Esophagus mucosa (tissue), 1 donor: ENCODE measurements at places on chromosomes 5 and 9. TPM values are rescaled to one million over a fixed set of nuclear protein-coding genes. Genes with fewer than 3 reads are reported as not detected.

DNA sequence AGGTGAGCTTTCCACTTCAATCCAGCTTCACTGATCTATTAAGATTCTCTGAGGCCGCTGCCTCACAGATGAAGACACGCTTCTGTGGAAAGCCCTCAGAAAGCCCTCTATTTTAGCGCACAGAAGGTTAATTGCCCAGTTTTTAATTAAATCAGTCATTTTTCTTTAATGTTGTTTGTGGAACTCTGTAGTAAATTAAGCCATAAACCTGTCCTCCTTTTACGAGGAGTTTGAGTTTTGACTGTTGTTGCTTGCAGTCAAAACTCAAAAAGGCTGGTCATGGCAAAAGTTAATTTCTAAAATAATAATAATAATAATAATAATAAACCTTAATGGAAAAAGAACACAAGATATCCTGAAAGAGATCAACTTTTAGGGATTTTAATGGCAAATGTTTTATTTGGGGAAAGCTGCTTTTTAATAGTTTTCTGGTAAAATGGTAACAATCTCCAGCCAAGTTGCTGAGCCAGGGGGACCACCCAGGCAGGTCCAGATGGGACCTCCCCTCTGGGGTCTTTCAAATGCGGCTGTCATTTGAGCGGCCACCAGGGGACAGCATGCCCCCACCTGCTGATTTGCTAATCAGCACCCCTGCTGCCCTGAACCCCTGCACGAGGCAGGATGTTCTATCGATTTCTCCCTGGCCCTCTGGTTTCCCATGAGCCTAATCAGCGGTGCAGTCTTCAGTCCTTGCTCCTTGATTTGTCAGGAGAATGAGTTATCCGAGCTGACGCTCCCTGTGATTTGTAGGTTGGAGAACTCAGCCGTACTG, 247.2 kb downstream of the FSTL4 start:
- ATAC-seq: no peak

The NDST1 gene
- total RNA-seq: 112 TPM

DNA sequence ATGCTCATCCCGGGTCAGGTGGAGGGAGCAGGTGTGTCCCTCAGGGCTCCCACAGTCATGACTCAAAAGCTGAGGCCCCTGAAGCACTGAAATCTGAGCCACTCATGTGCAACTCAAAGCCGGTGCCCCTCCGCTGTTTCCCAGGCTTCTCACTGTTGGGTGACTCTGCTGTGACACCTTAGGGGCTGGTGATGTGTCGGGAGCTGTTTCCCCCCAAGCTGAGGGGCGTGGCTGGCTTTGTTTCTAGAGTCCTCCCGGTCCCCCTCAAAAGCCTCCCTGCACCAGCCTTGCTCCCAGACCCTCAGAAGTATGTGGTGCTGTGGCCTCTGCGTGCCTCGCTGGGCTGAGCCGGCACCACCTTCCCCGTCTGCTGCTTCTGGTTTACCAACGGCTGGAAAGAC, 39.7 kb downstream of the PLPP7 start:
- no peak for ATAC-seq

GRCh38 chr5:31165729-31166128, 27.8 kb upstream of the CDH6 start:
- no peak for ATAC-seq

GRCh38 chr9:81499594-81499993, 189.8 kb downstream of the TLE1 start:
- no peak for ATAC-seq

- peak; percentile 59 for ATAC-seq
These were observed 246.5 kb downstream of the PCSK5 start for GRCh38 chr9:76136986-76137385.

The PCDHB3 gene
- 0.52 TPM for total RNA-seq

DNA sequence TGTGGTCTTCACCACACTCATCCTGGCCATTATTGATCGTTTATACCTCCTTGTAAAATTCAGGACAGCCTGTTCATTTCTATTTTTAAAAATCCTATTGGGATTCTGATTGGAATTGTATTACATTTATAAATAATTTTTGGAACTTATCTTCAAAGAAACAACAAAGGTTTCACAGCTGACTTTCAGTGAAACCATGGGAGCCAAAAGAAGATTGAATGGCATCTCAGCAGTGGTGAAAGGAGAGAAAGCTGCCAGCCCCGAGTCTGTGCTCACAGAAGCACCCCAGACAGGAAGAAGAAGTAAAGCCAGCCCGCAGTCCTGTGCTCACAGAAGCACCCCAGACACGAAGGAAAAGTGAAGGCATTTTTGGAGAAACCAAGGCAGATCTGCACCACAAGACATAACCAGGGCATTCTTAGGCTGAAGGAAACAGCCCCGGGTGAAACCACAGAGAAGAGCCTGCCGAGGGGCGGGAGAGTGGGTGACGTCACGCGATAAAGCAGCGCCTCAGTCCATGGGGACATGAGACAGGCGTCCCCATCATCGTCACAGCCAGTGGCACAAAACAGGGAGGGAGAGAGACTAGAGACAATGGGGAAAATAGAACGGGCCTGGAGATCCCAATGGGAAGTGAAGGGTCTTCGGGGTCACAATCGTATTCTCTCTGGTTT, 42.5 kb upstream of the SLC9A3 start:
- ATAC-seq: no peak
